ENCODE measurements at places on chromosomes 11 and 22. TPM values are rescaled to one million over a fixed set of nuclear protein-coding genes. Genes with fewer than 3 reads are reported as not detected.

KCNQ1 gene
- 2.5 TPM for polyA plus RNA-seq

A4GALT gene
- 12.1 TPM for polyA plus RNA-seq

CARNS1 gene
- polyA plus RNA-seq = 0.58 TPM

C11orf52 gene
- 3.7 TPM for polyA plus RNA-seq

UBQLNL gene
- polyA plus RNA-seq = 0.87 TPM

TMA7B gene
- polyA plus RNA-seq = not detected

IRAG1 gene
- polyA plus RNA-seq = 16.3 TPM

SCGB1A1 gene
- not detected for polyA plus RNA-seq

SLC5A1 gene
- not detected for polyA plus RNA-seq

SHANK2 gene
- 0.23 TPM for polyA plus RNA-seq

PKP3 gene
- 0.21 TPM for polyA plus RNA-seq

ANO9 gene
- polyA plus RNA-seq = 0.31 TPM

APOBEC3H gene
- not detected for polyA plus RNA-seq

CASP12 gene
- polyA plus RNA-seq = 3.3 TPM

ASPHD2 gene
- polyA plus RNA-seq = 0.52 TPM

RTN4RL2 gene
- 0.53 TPM for polyA plus RNA-seq

Data from ovary (tissue), 10 donors.